ENCODE measurements at places on chromosomes 13 and 19.

- DNase-seq, result no peak
These were observed 43.6 kb downstream of the TEX26 start for GRCh38 chr13:30976025-30976424.

- no peak for DNase-seq
These were observed 350.7 kb downstream of the LMO7 start for GRCh38 chr13:75986818-75987217.

DNA sequence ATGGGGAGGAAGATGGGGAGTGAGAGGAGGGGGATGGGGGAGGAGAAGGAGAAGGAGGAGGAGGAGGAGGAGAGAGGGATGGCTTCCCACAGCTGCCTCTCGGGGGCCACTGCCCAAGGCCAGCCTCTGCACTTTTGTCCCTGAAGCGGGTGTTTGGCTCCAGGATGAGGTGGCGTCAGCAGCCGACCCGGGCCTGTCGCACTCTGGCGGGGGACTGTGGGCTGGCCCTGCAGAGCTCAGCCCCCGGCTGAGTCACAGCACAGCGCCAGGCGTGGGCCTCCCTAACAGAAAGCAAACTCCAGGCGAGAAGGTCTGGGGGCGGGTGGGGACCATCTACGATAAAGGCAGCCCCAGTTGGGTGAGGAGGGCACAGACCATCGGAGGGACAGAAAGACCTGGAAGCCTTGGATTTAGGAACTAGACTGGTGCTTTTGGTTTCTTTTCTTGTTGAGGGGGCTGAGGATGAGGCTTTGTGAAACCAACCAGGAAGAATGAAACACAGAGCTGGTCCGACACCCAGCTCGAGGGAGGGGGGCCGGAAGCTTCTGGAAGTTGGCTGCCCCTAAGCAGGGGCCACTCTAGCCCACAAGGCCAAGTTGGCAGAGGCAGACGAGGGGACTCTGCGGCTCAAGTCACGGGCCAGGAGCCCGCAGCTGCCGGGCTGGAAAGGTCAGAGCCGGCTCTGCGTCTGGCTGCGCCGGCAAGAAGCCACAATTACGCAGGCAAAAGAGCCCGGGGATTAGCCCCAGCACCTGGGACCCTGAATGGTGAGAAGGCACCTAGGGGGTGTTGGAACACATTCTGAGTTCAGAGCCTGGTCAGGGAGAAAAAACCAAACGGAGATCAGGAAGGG, 18.2 kb downstream of the LSM4 start:
- peak; percentile 83 for DNase-seq

GRCh38 chr19:46481947-46482346, 10.6 kb upstream of the PNMA8A start:
- DNase-seq, result no peak

DNA sequence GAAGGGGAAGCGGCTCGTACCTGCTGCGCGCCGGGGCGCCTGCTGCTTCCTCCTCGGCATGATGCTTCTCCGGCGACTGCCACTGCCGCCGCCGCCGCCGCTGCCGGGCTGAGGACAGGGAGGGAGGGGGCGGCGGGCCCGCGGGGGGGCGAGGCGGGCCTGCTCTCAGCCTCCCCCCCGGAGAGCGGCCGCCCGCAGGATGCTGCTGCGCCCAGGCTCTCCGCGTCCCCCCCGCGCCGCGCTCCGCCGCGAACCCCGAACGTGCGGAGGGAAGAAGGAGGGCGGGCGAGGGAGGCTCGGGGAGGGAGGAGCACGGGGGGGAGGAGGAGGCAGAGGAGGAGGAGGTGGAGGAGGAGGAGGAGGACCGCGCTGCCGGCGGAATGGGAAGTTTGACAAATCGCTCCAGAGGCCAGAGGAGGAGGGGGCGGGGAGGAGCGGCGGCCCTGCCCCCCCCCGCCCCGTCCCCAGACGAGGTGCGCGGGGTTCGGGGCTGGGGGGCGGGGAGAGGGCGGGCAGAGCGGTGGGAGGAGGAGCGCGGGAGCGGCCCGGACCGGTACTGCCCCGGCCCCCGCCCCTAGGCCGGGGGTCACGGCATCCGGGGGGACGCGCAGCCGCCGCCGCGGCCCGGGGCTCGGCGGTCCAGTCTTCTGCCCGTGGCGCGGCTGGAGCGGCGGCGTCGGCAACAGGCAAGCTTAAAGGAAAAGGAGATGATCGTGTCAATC, at the start of gene TSHZ3:
TSHZ3 (minus strand) TSS at position 277 of the 722 bp plus-strand sequence; CDS start at position 60, 217 bp downstream.
- no peak for DNase-seq

DNA sequence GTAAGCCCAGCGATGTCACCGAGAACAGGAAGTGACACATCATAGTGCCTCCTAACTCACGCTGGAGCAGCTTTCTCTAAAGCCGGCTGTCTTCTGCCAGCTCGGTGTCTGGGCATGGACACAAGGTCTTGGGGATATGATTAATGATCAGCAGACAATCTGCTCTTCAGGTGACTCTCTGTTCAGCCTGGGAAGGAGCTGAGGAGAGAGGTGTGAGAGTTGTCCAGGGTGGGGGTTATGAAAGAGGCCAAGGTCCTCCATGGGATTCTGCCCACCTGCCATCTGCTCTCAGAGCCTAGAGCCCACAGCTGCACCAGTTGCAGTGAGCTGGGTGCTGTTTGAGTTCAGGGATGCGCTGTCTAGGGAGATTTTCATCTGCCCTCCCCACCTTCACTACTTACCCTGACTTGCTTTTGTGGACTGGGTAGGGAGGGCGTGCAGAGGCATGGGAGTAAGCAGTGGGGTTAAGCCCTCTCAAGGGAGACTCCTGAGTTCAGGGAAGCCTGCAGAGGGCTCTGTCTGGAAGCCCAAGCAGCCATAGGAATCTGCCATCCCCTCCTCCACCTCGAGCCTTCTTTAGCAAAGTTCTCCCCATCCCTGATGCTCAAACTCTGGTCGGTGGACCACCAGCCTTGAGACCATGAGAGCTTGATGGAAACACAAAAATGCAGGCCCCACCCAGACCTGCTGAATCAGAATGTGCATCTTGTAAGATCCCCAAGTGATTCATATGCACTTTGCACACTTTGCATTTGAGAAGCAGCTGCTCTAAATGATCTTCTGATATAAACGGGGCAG, 539.7 kb downstream of the RFC3 start:
- DNase-seq, result no peak

DNA sequence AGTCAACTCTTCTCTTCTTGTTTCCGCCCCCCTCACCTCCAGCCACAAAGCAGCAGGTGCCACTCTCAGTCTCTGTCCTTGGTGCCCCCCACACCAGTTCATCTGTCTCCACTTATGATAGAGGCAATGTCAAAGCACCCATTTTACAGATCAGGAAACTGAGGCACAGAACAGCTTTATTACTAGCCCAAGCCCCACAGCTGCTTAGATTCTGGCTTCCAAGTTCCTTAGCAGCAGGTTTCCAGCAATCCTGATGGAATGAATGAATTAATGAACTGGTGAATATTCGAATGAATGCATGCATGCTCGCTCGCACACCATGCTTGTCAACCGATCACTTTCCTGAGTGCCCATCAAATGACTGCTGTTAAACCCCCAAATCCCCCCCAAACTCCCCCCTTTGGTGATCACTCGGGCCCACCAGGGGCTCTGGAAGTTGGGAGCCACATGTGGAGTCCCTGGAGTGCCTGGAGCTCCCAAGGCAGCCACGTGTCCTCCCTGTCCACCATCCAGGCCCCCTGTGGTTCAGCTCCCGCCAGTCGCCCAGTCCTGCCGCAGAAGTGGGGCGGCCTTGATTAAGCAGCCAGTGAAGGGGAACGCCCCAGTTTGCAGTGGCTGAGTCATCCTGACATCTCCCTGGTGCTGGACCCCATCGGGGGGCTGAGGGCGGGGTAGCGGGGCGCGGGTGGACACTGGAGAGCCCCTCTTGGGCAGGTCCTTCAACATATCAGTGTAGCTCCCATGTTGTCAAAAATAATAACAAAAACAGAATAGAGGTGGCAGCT, 6.8 kb downstream of the PTPRS start:
- no peak for DNase-seq

DNA sequence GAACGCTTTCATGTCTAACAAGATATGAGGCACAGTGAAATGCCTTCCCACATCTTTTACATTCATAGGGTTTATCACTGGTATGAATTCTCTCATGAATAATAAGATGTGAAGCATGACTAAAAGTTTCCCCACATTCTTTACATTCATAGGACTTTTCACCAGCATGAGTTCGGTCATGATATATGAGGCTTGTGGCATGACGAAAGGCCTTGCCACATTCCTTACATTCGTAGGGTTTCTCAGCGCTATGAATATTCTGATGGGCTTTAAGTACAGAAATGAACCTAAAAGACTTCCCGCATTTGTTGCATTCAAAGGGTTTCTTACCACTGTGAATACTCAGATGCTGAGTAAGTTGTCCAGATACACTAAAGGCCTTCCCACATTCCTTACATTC, 21.3 kb downstream of the ZNF607 start:
- DNase-seq, result no peak

DNA sequence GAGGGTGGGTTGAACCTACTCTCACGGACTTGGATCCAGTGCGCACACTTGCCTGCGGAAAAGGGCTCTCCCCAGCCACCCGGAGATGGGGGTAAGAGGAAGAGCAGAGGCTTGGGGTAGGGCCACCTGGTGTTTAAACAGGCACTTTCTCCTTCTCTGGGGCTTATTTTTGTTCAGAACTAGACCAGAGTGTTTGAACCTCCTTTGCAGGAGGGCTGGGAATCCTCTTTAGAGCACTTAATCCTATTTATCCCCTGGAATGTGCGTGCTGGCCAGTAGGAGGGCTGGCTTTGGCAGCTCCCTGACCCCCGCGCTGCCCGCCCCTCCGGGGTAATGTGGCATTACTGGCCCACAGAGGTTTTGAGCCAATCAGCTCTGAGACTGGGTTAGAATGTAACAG, 2.0 kb downstream of the RGS9BP start:
- DNase-seq, result no peak

- DNase-seq, result no peak
These were observed 536 bp upstream of the AKAP8 start for GRCh38 chr19:15379999-15380647.

GRCh38 chr19:30428092-30428680, 56.0 kb downstream of the ZNF536 start:
- no peak for DNase-seq

DNA sequence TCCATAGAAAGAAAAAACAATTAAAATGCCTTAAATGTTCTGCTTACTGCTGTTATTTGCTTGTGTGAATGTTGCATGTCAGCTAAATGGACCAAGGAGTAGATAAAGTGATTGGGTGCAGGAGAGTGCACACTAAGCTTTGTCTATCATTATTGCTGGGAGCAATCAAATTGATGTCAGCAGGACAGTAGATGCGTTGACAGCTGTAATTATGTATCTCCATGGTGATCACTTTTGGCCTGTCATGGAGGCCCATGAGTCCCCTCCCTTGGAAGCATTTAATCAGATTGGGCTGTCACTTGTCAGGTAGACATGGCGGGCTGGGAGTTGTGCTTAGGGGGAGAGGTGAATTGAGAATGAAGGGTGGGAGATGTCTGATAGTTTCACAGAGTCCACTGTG, 215.3 kb downstream of the PCCA start:
- no peak for DNase-seq

DNA sequence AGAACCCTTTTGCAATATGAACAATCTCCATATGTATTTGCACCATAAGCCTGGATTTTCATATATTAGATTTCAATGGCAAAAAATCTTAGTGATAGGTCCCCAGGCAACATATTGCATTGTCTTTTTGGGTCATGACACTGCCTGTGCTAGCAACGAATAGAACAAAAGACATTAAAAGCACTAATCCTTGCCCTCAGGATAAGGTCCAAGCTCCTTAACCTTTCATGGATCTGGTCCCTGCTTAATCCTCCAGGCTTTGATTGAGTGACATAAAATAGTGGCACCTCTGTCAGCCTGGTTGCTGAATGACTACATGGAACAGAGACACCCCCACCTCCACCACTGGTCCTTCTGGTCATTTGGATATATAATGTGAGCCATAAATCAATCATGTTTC, 134.4 kb downstream of the RBM26 start:
- DNase-seq, result no peak

GRCh38 chr13:25462301-25463125, 90.7 kb downstream of the ATP8A2 start:
- DNase-seq, result no peak

DNA sequence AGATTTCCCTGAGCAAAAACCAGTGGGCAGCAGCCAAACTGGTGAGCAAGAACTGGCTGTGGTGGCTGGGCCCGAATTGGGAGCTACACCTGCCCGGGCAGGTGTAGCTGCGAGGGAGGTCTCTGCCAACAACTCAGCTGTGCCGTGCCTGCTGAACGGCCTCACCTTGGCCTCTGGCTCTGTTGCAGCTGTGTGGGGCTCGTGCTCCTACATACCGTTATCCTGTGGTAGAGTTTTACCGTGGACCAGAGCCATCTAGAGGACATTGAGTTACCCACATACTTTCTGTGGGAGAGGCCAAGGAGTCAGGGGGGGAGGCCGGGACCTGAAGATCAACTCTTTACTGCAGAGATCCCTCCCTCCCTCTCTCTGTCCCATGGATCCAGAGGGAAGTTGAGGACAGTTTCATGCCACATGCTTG, 113.2 kb downstream of the TM9SF2 start:
- no peak for DNase-seq

GRCh38 chr19:4800591-4801081, 9.1 kb downstream of the FEM1A start:
- DNase-seq, result no peak

GRCh38 chr13:106100171-106100919, 435.1 kb downstream of the EFNB2 start:
- no peak for DNase-seq

- no peak for DNase-seq
These were observed 49.5 kb downstream of the KDM4B start for GRCh38 chr19:5018224-5019015.

DNA sequence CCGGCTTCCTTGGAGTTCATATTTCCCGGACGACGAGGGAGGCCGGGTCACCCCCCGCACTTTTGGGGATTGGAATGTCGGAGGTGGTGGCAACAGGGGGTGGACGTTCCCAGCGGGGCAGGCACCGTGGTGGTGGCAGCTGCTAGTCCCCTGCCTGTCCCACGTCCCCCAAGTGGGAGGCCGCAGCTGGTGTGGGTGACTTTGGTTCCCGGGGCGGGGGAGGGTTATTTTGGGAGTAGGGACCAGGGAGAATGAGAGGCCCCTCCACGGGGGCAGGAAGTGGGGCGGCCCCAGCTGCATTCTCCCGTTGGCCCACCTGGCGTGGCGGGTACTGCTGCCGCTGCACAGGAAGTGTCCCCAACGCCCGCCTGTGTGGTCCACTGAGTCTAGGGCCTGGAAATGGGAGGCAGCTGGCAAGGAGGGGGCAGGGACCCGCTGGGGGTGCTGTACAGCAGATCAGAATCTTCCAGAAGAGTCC, 11.1 kb upstream of the PLIN3 start:
- DNase-seq, result no peak

DNA sequence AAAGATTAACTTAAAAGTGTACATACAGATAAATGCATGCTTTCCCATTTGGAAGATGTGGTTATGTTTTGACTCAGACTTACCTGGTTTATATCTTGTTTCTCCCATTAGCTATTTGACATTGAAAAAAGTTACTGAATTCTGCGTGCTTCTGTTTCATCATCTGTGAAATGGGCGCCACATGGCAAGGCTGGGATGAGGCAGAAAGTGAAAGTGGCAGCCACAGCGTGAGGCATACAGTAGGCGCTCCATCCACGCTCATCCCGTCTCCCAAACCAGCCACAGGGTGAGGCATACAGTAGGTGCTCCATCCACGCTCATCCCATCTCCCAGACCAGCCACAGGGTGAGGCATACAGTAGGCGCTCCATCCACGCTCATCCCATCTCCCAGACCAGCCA, 14.0 kb upstream of the TMEM255B start:
- no peak for DNase-seq

Data from ascending aorta (tissue), 2 donors.